WERI-Rb-1 (cell line): ENCODE measurements at places on chromosomes 5 and 9.
A peak's percentile ranks its signal among the peaks of the same experiment; 100 is the strongest.

- no peak for DNase-seq
Observed at GRCh38 chr5:1959231-1959630, 76.5 kb upstream of the IRX4 start.

- peak; percentile 66 for DNase-seq
Observed at GRCh38 chr5:133297293-133297692, 245.5 kb downstream of the HSPA4 start.

GRCh38 chr5:14640765-14641164 lies 23.8 kb upstream of the OTULIN start:
- DNase-seq, result no peak

GRCh38 chr5:43702815-43703214 lies 99.8 kb downstream of the NNT start:
- peak; percentile 35 for DNase-seq

DNA sequence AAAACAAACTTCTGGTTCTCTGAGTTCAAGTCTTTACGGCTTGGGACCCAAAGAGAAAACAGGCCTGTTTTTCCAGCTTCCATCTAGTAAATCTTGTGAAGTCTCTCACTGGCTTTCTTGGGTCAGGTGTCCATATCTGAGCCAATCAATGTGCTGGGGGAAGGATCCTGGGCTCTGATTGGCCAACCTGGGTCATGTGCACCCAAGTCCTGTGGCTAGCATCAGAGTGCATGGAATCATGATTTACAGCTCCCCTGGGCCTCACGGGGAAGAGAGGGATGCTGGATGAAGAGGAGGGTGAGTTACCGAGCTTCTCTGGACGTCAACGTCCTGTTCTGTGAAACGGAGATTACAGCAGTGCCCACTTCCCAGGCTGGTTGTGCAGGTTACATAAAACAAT lies 19.4 kb downstream of the CXCL14 start:
- DNase-seq, result no peak

DNA sequence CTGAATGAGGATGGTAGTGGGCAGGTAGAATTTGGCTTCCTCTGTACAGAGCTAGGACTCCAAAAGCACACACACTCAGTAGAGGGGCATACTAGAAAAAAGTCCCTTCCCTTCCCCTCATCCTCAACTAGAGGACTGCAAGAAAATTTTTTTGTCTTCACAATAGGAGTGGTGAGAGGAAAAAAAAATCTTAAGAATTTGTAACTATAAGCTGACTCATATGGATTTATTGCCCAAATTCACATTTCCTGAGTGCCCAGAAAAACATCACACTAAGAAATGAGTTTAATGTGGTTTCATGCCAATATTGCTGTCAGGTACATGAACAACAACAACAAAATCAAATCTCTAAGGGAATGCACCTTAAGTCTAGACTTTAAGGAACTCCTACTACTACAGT lies 43.7 kb downstream of the RANBP6 start:
- DNase-seq, result no peak

DNA sequence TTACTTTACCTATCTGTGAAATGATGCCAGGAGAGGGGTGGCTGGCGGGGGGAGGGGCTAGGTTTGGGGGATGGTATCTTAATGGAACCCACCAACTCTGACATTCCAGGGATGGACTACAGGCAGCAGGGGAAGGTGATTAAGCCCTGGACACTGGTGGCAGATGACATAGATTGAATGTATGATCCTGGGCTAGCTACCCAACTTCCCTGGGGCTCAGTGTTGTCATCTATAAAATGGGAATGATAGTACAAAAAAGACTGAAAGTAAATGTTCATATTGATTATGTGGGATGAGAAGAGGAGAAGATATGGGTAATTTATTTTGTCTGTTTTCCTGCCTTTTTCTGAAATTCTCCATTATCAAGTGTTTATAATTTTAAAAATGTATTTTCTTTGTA lies 6.2 kb downstream of the CORO2A start:
- no peak for DNase-seq

DNA sequence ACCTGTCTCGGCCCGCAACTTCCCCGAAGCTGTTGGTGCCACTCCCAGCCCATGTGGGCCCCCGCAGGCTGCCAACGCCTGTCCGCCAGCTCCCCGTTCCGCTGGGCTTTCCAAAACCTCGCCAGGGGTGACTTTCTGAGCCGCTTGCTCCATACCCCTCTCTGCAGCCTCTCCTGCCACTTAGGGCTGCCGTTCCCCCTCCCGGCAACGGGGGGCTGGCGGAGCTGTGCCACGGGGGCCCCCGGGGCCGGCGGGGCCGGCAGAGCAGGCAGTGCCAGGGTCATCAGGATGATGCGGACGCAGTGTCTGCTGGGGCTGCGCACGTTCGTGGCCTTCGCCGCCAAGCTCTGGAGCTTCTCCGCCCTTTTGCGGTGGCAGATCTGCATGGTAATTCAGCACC lies 40.8 kb downstream of the FCHO2 start:
- DNase-seq, result no peak

GRCh38 chr5:151523335-151523734 lies 67.8 kb downstream of the FAT2 start:
- DNase-seq, result peak; percentile 55

DNA sequence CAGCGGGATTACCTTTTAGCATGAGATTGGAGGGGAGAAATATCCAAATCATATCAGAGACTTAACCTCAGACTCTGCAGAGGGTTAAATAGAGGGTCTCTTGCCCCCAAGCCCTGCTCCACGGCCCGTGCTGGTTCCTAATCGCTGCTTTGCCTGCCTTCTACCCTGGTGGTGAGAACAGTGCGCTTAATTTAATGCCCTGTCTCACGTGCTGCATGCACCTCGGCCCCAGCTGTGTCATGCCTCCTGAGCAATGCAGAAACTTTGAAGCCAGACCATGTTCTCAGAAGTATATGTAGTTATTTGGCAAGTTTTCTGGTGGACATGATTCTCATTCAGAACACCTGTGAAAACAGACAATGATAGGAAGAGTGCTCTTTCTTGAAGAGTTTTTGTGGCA lies 1.4 kb downstream of the OTULIN start:
- peak; percentile 24 for DNase-seq

GRCh38 chr9:127574072-127574993 lies 37.7 kb upstream of the STXBP1 start:
- no peak for DNase-seq

DNA sequence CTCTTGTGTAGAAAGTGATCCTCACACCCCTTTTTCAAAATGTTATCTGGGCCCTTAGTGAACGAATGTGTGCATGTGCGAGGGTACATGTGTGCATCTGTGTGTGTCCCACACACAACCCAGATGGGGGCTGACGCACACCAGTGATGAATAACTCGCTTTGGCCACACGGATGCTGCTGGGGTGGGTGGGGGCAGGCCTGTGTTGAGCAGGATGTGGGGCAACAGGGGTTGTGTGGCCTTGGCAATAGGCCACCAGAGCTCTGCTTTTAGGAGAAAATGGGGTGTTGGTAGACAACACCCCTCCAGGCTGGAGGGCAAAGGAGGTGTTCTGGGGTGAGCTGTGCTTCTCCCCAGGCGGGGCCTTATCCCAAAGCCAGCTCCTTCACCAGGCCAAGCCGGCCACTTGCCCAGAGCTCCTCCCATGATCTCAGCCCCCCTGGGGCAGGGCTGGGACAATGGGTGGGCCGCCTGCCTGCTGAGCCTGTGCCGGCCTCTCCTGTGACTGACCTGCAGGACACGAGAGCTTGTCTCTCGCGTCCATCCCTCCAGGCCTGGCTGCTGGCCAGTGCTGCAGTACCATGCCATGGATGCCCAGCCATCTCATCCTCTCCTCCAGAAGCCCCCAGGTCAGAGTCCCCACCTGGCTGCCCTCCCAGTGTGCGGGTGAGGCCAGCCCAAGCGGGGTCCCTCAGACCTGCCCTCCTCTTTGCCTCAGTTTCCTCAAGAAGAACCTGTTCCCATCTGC lies 1.7 kb downstream of the DBN1 start:
- no peak for DNase-seq
